IPS-NIHi11 (cell line): ENCODE measurements at places on chromosomes 3 and 15.
A peak's percentile ranks its signal among the peaks of the same experiment; 100 is the strongest.

- no peak for DNase-seq
Measured at GRCh38 chr3:77668376-77668775, 628.5 kb downstream of the ROBO2 start.

DNA sequence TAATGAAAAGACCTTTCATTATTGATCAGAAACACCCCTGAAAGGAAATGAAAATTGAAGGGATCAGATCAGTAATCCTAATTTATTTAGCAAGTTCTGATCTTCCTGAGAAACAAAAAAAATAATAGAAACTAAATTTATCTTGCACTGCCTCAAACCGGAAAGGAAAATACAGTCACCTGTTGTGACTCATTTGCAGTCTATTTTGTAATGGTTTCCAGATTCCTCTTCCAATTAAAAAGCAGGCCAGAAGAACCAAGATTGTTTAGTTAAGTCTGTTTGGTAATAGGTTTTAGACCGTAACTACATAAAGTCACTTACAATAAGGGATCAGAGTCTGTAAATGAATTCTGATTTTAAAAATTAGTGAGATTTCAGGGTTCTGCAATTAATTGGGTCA, 49.7 kb upstream of the ATOSA start:
- DNase-seq: no peak

DNA sequence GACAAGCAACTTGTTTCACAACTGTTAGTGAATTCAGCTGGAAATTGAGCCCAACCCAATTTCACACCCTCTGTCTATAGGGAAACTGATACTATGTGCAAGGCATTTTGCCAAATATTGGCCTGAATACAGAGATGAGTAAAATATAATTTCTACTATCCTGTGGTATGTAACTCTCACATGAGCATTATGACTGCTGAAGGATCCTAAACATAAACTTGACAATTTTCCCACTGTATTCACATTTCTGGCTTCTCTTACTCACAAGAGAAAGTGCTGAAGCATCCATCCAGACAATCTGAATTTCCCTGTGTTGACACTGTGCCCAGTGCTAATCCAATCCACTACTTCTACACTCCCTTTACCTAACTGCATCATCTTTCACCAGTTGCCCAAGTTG, 28.4 kb downstream of the SERPINI2 start:
- no peak for DNase-seq

GRCh38 chr15:31195871-31196270, 94.3 kb upstream of the TRPM1 start:
- DNase-seq: no peak

DNA sequence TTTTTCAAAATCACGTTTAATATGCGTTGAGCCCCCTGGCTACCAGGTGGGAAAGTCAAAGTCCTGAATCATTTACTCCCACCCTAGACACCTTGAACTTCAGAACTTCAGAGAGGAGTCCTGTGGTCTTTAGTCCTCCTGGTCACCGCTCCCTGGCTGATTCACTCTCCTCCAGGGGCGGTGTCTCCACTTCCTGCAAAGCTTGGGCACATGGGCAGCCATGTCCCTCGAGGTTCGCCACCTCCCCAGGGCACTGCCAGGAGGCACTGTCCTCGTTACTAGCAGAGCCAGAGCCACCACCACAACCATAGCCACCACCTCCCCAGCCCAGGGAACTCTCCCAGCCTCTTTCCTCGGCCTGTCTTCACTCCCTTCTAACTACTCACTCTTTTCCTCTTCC, 31.0 kb downstream of the LOXL1 start:
- DNase-seq: no peak

GRCh38 chr15:33314069-33314468, 3.3 kb downstream of the RYR3 start:
- DNase-seq: no peak

- no peak for DNase-seq
Measured at GRCh38 chr3:161142486-161142885, 37.3 kb upstream of the B3GALNT1 start.

- DNase-seq: no peak
Measured at GRCh38 chr3:186453531-186453930, 90.6 kb downstream of the CRYGS start.

GRCh38 chr3:188209740-188210139, 55.8 kb downstream of the LPP start:
- DNase-seq: no peak

DNA sequence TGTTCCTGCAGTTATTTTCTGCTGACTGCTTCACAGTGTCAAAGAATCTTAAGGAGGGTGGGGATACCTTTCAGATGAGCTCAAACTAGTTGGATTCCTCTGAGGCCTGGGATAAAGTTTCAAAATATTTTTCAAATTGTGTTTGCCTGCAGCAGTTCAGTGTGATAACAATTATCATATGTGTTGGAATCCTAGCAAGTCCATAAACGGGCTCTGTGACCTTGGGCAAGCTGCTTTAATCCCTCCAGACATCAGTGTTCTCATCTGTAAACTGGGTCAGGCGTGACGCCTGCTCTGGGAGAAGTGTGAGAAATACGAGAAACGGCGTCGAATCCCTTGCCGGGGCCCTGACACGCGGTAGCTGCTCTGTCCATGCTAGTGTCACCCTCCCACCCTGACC, 153.5 kb downstream of the UACA start:
- DNase-seq: no peak

DNA sequence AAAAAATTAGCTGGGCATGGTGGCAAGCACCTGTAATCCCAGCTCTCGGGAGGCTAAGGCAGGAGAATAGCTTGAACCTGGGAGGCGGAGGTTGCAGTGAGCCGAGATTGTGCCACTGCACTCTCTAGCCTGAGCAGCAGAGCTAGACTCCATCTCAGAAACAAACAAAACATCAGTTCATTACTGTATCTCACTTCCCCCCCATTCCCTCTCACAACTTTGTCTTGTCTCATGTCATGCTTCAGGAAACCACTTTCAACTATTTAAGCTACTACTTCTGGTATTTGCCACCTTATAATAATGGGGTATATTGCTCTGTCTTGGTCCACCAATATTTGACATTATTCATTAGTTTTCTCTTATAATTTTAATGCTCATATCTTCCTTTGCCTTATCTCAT, 26.2 kb downstream of the PIK3CA start:
- DNase-seq: no peak

DNA sequence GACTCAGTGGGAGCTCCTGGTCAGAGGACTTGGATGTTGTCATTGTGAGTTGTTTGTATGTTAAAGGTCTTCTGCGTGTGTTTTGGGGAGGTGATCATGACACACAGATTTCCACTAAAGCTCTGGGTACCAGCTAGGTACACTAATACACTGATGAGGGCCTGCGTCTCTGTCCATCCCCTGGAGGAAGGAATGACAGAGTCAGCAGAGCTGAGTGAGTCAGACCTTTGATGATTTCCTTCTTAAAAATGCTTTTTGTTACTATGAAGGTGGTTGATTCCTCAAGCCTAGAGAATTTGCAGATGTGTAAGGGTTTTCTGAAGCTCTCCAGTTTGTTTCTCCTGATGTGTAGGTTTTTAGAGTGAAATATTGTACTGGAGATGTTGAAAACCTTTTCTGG, 424.1 kb upstream of the TPM1 start:
- no peak for DNase-seq

GRCh38 chr3:126083138-126083445, 832 bp downstream of the SLC41A3 start:
- peak; percentile 3 for DNase-seq

GRCh38 chr15:58344213-58345070, 87.3 kb upstream of the LIPC start:
- no peak for DNase-seq

DNA sequence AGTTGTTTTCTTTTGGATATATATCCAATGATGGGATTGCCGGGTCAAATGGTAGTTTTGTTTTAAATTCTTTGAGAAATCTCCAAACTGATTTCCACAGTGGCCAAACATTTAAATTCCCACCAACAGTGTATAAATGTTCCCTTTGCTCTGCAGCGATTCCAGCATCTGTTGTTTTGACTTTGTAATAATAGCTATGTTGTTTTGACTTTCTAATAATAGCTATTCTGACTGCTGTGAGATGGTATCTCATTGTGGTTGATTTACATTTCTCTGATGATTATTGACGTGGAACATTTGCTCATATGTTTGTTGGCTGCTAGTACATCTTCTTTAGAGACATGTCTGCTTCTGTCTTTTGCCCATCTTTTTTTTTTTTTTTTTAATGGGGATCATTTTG, 332.2 kb upstream of the GBE1 start:
- DNase-seq: no peak

- no peak for DNase-seq
Measured at GRCh38 chr3:16510620-16511319, 2.7 kb downstream of the RFTN1 start.

DNA sequence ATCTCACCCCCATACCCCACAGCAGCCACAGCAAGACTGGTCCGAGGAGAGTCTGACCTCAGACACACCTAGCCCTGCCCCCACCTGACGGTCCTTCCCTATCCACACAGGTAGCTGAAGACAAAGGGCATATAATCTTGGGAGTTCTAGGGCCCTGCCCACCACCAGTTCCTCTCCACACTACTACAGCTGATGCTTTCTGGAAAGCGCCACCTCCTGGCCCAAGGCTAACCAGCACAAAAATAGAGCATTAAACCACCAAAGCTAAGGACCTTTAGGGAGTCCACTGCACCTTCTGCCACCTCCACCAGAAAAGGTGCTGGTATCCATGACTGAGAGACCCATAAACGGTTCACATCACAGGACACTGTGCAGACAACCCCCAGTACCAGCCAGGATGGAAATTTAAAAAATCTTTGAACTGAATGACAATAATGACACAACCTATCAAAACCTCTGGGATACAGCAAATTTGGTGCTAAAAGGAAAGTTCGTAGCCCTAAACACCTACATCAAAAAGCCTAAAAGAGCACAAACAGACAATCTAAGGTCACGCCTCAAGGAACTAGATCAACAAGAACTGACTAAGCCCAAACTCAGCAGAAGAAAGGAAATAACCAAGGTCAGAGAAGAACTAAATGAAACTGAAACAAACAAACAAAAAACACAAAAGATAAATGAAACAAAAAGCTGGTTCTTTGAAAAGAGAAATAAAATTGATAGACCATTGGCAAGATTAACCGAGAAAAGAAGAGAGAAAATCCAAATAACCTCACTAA, 122.1 kb upstream of the TPRG1 start:
- no peak for DNase-seq

- DNase-seq: no peak
Measured at GRCh38 chr3:104855702-104856101, 511.0 kb upstream of the ALCAM start.

DNA sequence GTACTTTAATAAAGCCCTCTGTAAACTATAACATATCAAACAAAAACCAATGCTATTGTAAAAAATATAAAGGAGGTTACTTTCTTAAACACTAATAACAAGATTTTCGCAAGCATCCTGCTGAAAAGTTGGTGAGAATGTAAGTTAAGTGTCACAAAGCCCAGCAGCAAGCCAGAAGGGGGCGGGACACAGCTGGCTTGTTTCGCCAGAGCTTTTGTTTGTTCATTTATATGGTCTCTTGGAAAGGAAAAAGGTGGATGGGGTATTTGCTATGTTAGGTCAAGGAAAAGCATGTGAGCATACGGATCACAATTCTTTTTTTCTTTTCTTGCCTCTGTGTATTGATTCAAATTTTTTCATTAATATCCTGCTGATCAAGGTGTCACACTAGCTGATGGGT, 59.9 kb downstream of the HACD2 start:
- DNase-seq: no peak

- DNase-seq: no peak
Measured at GRCh38 chr3:46693892-46694226, 380 bp upstream of the ALS2CL start.

DNA sequence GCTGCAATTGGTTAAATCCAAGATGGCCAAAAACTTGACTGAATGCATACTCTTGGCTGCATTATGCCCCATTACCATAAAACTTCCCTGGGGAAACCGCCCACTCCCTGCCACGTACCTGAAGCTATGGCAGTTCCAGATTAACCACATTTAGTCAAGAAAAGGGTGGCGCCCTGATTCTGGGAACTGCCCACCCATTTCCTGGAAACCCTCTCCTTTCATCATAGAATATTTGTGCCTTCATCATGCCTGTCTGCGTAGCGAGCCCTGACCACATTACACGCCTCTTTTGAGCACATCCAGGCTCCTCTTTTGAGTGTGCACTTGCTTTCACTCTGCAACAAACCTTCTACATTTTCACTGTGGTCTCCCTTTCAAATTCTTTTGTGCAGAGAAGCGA, 5.2 kb downstream of the LINS1 start:
- DNase-seq: no peak

DNA sequence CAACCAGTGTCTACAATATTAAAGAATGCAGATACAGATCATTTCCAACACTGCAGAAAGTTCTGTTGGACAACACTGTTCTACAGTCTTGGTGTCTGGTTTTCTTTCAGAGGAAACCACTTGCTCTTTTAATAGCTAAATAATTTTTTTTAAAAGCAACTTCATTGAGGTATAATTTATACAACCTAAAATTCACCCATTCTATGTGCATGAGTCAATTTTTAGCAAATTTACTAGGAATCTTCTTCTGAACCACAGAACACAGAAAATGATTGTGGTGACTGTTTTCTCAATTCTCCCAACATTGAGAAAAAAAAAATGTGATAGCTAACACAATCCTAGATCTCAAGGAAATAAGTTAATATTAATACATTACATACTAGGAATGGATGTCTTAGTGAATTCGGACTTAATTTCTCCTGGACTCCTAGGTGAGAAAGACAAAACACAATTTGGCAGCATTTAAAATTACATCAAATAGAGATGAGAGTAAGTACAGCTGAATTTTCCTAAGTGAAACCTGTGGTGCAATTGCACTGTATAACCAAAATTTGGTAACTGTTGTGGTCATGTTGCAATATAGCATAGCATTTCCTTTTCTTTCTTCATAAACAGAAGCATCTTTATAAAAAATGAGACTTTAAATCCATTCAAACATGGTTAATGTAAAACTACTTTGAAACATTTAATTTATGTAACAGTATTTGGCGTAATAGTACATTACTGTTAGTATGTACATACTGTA, 15.3 kb upstream of the PLCL2 start:
- no peak for DNase-seq

DNA sequence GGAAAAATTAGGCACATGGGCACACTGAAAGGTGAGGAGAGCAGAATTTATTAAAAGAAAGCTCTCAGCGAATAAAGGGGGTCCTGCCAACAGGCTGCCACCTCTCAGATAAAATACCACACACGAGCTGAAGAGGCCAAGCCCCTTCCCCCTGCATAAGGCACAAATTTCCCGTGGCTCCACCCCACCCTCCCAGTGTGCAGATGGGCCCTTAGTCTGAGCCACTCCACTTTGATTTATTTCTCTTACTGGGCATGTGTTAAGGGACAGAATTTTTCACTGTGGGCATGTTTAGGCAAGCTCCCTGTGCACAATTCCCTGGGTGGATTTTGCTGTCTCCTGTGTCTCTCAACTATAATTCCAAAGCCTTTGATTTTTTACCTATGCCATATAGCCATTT, 409.8 kb downstream of the TBL1XR1 start:
- DNase-seq: no peak

DNA sequence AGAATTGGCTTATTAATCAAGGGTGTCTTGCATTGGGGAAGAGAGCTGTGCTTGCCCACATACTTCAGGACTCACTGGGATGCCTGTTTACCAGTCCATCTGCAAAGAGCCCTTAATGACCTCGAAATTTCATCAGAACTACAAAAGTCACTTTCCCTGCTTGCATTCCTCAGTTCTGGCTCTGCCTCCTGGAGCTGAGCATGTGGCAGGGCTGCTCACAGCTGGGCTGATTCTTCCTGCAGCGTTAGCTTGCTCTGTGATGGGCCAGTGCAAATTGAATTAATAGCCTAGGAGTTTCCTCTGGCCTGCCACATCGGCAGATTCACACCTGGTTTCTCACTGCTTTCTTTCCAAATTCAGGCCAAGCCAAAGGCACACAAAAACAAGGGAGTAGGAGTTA, 108.9 kb downstream of the DUT start:
- DNase-seq: peak; percentile 45

GRCh38 chr3:180548050-180548449, 53.9 kb upstream of the TTC14 start:
- no peak for DNase-seq
